ENCODE measurements at places on chromosomes 12 and 14.

DNA sequence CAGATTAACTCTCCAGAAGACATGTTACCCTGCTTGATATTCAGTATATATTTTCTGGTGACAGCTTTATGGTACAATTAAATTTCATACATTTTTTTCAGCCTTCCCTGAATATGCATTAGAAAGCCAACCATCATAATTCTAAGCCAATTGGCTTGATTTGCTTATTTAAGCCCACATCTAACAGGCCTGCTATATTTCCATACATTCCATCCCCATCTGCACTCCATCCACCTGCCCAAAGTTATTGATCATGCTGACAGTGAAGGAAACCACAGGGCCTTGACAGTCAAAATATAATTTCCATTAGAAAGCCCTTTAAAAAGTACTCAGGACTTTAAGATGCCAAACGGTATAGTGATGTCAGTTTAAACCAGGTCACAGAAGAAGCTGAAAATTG lies 164.3 kb downstream of the GXYLT1 start:
- no peak for DNase-seq

- no peak for DNase-seq
These were observed 344.0 kb downstream of the PDZRN4 start for GRCh38 chr12:41532072-41532471.

GRCh38 chr12:95411466-95411865 lies 62.5 kb upstream of the METAP2 start:
- no peak for DNase-seq

DNA sequence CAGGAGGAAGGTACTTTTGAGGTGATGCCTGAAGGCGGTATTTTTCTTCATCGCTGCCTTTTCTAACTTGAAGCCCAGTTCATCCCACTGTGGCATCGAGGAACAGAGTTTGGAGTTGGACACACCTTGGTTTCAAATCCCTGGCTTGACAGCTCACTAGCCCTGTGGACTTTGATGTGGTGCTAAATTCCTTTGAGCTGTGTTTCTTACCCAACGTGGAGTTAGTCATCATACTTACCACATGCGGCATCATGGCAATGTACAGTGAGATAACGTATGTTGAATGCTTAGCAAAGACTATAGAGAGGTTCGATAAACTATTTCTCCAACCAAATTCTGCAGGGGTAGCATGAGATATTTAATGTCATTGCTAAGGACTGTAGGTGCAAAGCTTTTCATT lies 3.4 kb downstream of the PLEKHG3 start:
- DNase-seq, result no peak

DNA sequence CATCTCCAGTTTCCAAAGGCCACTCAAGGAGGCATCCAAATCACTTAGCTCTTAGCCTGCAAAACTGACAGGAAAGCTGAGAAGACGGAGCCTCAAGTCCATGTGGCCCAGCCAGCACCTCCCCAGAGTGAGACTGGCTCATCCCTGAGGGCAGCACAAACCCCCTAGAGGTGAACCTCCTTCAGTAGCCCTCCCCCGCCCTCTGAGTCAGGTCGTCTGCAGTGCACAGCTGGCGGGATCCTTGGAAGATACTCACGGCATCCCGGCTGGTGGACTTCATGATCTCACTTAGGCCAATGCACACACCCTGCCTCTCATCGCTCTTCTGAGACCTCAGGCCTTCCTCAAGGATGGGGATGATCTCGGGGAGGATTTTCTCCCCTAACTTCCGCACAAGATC lies 24.1 kb upstream of the RAB35 start:
- DNase-seq, result no peak

GRCh38 chr14:80223696-80224465 lies 12.6 kb upstream of the DIO2 start:
- DNase-seq, result no peak

DNA sequence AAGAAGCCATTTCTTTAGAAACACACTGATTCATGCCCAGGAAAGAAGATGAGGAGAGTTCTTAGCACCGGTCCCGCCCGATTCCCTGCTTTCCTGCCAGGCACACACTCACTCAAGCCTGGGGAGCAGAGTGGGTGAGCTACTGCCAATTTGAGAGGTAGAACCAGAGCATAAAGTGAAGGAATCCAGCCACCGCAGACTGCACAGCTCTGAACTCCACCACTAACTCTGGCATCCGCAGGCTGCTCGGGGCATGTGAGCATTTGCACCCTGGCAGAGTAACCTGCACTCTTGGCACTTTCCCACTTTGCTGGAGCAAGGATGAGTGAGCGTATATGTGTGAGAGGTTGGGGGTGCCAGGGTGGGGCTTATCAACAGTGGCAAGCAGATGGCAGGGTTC lies 4.0 kb upstream of the SYNDIG1L start:
- no peak for DNase-seq

GRCh38 chr14:55449116-55449515 lies 8.7 kb upstream of the TBPL2 start:
- no peak for DNase-seq

DNA sequence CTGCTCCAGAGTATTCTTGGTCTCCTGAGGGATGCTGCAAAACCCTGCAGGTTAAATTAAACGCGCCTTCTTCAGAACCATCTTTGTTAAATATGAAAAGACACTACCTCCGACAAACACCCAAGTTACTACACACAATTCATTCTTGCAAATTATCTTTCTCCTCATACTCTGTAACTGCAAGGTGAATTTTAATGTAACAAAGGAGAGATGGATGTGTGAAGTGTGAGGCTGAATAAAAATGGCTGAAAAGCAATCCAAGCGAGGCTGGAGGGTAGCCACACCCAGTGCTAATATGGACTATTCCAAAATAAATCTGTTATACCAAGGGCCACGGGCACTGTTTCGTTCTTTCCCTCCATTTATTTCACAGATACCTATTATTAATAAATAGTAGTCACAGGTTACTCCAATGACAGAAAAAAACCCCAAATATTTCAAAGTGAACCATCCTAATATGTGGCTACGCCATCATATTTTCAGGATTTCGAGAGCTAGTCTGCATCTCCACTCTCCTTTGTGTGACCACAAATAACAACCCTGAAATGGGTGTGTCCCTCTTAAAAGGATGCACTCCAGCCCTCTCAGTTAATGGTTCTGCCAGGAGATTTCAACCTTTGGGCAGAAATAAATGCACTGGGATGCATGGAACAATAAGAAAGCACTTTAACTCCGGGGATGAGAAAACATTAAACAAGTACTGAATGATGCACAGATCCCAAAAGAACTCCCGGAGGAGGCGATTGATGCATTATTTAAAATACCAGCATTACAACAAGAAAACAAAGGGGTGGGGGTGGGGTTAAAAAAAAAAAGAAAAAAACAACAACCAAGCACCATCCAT lies 53.1 kb upstream of the CCDC175 start:
- no peak for DNase-seq

DNA sequence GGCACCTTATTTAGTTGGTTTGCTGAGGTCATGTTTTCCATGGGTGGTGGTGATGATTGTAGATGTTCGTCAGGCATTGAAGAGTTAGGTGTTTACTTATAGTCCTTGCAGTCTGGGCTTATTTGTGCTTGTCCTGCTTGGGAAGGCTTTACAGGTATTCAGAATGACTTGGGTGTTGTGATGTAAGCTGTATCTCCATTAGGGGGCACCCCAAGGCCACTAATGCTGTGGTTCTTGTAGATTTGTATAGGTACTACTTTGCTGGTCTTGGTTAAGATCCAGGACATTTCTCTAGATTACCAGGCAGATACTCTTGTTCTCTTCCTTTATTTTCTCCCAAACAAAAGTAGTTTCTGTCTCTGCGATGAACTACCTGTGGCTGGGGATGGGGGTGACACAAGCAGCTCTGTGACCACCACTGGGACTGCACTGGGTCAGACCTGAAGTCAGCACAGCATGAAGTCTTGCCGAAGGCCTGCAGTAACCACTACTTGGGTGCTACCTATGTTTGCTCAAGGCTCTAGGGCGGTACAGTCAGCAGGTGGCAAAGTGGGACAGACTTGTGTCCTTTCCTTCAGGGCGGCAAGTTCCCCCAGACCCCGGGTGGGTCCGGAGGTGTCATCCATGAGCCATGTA lies 35.8 kb upstream of the FBXO33 start:
- DNase-seq, result no peak

DNA sequence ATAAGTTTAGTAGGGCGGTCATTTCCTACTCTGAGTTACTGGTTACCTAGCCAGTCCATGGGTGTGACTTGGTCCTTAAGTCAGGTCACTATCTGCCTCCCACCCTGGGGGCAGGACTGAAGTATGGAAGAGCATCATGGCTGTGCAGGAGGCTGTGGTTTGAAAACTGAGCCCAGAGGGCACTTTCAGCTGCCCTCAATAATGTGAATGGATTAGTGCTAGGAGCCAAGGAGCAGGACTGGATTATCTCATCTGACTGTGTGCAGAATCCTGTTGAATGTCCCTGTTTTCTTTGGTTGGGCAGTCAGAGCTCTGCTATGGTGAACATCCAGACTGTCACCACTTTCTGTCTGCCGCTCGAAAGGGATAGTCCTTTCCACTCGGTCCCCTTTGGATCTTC lies 1.6 kb downstream of the ATXN7L3B start:
- DNase-seq, result no peak

DNA sequence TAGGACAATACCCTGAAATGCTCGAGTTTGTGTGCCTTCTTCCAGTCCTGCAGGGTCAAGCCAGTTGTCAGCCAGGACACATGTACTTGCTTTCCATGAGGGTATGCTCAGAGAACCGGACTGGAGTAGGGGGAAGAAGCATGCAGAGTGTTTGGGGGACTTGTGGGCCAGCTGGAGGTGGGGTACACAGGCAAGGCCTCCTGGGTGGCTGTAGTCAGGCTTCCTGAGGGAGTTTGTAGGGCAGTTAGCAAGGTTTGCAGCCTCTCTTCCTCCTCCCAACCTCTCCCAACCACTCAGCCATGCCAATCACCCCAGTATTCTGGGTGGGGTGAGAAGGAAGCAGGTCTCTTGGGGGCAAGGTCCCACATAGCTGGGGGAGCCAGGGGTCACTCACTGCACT lies 47.0 kb upstream of the RHOJ start:
- DNase-seq, result no peak

- DNase-seq, result no peak
These were observed 2.7 kb upstream of the RABGGTA start for GRCh38 chr14:24274101-24274543.

DNA sequence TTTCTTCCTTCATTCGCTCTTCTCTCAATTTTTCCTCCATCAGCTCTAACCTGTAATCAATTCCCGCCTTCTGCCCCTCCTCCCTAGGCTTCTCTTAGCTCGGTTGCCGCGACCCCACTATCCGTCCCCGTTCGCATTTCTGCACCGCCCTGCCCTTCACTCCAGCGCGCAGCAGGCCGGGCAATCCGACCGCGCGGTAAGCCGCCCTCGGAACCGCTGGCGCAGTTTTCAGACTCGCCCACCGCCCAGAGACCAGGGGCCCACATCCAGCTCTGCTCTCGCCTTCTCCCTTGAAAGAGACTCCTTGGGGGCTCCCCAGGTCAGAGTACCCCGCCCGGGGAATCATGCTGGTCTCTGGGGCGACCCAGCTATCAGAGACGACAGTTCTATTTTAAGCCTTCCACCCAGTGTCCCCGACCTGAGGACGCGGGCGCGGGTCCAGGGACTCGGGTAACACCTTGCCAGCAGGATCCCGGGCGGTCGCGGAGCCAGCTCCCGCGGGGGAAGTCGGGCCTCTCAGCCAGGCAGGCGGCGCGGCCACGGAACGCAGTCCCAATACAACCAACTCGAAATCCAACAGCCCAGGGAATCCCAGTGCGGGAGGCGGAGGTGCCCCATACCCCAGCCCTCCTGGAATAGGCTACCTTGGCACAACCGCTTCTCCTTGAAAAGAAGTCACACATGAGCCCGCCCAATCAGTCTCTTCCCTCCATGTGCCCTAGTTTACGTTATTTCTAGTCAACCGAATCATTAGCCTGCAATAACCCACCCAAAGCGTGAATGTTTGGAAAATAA lies 5.7 kb upstream of the SLC38A4 start:
- no peak for DNase-seq

DNA sequence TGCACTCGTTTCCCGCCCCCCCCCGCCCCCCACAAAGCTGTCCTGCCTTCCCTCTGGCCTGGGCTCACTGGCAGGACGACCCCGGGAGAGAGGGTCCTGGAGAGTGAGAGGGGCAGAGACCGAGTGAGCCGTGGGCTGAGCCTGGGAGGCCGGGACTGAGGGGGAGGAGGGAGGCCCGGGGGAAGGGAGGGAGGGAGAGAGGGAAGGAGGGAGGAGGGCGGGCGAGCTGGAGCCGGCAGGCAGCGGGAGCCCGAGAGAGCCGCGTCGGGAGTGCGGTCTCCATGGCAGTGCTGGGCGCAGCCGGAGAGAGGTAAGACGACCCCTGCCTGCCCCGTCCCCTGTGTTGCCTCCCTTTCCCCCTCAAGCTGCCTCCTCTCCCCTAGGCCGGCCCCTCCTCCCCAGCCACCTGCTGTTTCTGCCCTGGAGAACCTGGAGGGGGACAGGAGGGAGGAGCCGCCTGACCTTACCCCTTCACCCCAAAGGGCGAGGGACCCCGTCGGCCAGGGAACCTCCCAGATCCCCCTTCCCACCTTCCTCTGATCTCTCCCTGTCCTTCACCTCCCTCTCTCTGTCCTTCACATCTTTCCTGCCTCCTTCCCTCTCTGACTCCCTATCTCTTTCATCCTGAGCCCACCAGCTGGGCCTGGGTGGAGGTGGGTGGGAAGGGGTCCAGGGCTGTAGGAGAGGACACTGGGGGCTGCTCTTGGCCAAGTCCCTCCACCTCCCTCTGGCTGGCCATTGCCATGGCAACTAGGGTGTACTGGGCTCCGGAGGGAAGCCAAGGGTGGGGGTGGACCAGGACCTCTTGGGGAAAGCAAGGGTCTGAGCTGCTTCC lies at the start of gene GPR162:
Gene GPR162 (plus strand): TSS at position 231 of the 835 bp plus-strand sequence. CDS start 2,078 bp downstream, outside the sequence.
- DNase-seq, result peak; percentile 34
